Fibroblast of skin of left biceps (primary cell): ENCODE measurements at places on chromosomes 2 and 18.

GRCh38 chr18:58618822-58619595 is 9.9 kb downstream of the ALPK2 start:
- no peak for DNase-seq

DNA sequence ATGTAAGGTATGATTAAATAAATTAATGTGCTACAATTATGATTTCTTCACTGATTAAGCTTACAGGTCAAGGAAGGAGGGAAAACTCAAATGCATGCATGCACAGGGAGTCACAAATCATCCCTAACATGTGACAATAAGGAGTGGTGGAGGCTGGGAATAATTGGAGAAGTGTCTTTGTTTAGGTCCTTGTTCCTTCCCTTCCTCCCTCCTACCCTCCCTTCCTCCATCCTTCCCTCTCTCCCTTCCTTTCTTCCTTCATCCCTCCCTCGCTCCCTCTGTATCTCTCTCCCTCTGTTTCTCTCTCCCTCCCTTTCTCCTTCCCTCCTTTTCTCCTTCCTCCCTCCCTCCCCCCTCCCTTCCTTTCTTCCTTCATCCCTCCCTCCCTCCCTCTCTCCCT is 337.1 kb downstream of the CTNNA2 start:
- DNase-seq, result no peak

DNA sequence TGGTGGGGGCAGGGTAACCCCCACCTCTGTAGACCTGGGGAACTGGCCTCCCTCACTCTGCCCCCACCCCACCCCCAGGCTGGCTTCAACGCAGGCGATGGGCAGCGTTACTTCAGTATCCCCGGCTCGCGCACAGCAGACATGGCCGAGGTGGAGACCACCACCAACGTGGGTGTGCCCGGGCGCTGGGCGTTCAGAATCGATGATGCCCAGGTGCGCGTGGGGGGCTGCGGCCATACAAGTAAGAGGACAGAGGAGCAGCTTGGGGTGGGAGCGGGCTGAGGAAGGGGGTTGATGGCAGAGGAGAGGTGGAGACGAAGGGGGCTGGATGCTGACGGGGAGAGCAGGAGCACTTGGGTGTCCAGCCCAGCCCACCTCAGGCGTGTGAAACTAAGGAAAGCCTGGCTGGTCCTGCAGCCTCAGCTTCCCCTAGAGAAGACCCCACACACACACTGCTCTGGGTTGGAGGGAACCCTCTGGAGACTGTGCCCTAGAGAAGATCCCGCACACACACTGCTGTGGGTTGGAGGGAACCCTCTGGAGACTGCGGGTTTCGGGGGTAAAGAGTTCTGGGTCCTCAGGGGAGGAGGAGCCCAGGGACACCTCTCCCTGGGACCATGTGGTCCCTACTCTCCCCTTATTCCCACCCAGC is 36.2 kb downstream of the SNED1 start:
- DNase-seq, result no peak

- DNase-seq, result no peak
Measured at GRCh38 chr2:140998017-140998416, 1132.8 kb downstream of the LRP1B start.

GRCh38 chr2:11976073-11976472 is 229.6 kb downstream of the LPIN1 start:
- no peak for DNase-seq

DNA sequence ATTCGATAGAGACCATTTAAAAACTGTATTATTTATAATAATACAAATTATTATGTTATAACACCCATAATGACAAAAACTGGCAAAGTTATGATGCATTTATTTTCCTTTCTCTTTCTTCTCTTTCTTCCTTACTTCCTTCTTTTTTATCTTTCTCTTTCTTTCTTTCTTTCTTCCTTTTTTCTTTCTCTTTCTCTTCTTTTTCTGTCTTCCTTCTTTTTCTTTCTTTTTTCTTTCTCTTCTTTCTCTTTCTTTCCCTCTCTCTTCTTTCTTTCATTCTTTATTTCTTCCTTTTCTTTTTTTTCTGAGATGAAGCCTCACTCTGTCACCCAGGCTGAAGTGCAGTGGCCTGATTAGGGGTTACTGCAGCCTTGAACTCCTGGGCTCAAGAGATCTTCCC is 27.5 kb upstream of the ZNF516 start:
- no peak for DNase-seq

- no peak for DNase-seq
Measured at GRCh38 chr2:177873915-177874314, 198.7 kb downstream of the PDE11A start.
